ENCODE measurements at places on chromosomes 6 and 20. TPM values are rescaled to one million over a fixed set of nuclear protein-coding genes. Genes with fewer than 3 reads are reported as not detected.
A peak's percentile ranks its signal among the peaks of the same experiment; 100 is the strongest.

GRCh38 chr20:2922957-2923356, 49.7 kb downstream of the PTPRA start:
- H3K27me3 ChIP-seq, result no peaks in the 10 kb centered on the region
- H3K4me3 ChIP-seq, result no peak overlapping the region
- H3K36me3 ChIP-seq, result peaks cover 16% of the 10 kb centered on the region

Gene C6orf15
- not detected for total RNA-seq

Gene KCNG1
- total RNA-seq, result 5.7 TPM

GRCh38 chr20:3080939-3081388, 3.6 kb downstream of the AVP start:
- peaks cover 5% of the 10 kb centered on the region for H3K4me1 ChIP-seq
- H3K4me3 ChIP-seq, result no peak overlapping the region
- H3K27ac ChIP-seq, result no peak overlapping the region
- H3K27me3 ChIP-seq, result peaks cover 37% of the 10 kb centered on the region

DNA sequence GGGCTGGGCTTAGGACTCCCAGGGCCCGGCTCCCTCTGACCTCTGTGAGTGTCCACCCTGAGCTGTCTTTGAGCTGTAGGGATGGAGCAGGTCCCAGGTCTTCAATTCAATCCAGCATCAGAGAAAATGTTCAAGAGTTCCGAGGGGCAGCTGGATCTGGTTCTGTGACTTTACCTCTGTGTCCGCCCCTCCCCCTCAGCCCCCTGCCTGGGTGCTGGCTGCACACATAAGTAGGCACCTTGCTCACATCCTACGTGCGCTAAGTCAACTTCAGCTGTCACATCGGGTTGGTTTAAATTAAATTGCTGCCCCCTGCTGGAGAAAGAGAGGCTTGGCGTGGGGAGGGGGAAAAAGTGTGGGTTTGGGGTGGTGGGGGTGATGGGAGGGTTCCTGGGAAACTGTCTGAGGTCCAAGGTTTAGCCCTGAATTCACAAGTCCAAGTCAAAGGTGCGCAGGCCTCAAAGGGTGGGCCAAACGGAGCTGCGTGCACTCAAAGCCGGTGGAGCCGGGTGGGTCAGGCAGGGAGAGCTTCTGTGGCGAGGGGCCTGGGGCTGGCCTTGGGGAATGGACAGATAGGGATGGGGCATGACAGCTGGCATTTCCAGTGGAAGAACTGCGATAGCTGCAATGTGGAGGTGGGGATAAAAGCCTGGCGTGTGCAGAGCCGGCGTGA, 3.0 kb downstream of the WFDC5 start:
- no peaks in the 10 kb centered on the region for H3K36me3 ChIP-seq
- H3K4me1 ChIP-seq, result peaks cover 2% of the 10 kb centered on the region
- H3K27ac ChIP-seq, result no peak overlapping the region
- no peak overlapping the region for H3K4me3 ChIP-seq
- no peak for DNase-seq

DNA sequence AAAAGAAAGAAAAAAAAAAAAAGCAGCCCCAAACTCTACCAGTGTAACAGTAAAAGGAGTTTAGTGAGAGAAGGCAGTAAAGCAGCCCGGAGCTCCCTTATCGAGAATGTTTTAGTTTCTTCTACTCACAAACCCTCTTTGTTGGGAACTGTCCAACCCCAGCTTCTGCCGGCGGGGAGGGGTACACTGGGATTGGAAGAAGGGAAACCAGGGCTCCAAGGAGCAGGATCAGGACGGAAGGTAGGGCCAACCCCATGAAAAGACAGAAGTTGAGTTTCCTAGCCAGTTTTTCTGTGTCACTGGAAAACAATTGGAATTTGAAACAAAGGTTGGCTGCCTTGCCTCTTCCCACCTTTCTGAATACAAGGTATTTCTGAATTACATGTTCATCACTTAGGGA, 66.0 kb downstream of the KIZ start:
- no peak overlapping the region for H3K4me3 ChIP-seq
- H3K27ac ChIP-seq, result no peak overlapping the region
- no peaks in the 10 kb centered on the region for H3K27me3 ChIP-seq

Gene WFDC12
- total RNA-seq, result not detected

Gene TNNC2
- total RNA-seq, result not detected

DNA sequence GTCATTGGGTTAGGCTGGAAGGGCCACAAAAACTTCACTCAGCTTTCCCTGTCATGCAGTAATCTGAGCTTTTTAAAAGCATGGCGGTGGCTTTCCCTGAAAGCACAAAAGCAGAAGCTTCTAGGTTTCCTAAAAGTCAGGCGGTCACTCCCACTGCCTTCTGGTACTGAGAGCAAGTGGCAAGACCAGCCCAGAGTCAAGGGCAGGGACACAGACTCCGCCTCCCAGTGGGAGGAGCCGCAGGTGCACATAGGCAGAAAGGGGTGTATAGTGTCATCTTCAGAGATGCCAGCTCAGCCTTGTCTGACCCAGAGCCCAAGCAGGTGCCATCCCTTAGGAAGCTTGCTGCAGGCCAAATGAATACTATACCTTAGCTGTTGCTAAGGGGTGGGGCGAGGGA, 18.0 kb upstream of the PACSIN1 start:
- DNase-seq, result no peak
- no peaks in the 10 kb centered on the region for H3K36me3 ChIP-seq
- peaks cover 3% of the 10 kb centered on the region for H3K27me3 ChIP-seq
- no peaks in the 10 kb centered on the region for H3K4me1 ChIP-seq

- H3K27me3 ChIP-seq, result peaks cover 3% of the 10 kb centered on the region
- H3K4me1 ChIP-seq, result peaks cover 69% of the 10 kb centered on the region
- H3K36me3 ChIP-seq, result no peaks in the 10 kb centered on the region
- H3K27ac ChIP-seq, result peak overlapping the region; percentile 85
- H3K4me3 ChIP-seq, result 0 out of 2 replicates have a peak overlapping the region, but pooled peaks have one; percentile 15
Measured at GRCh38 chr6:35185971-35186370, 27.8 kb upstream of the SCUBE3 start.

DNA sequence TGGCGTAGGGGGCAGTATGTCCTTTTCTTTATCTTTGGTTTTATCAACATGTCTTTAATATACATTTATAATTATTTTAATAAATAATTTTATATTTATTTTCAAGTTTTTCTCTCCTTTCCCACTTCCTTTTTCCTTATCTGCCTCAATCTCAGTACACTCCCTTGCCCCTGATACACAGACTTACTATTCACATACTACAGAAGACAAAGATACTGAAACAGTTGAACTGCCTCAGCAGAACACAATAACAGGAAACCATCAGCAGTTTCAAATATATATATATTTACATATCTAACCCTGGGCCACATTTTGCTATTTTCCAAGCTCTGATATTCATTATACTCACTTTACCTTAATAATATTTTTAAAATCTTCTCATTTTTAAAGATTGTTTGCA, 19.8 kb downstream of the IBTK start:
- no peaks in the 10 kb centered on the region for H3K27me3 ChIP-seq
- H3K36me3 ChIP-seq, result peaks cover 9% of the 10 kb centered on the region
- peaks cover 11% of the 10 kb centered on the region for H3K4me1 ChIP-seq
- no peak overlapping the region for H3K27ac ChIP-seq
- H3K4me3 ChIP-seq, result no peak overlapping the region

- H3K27me3 ChIP-seq, result peaks cover 5% of the 10 kb centered on the region
- H3K27ac ChIP-seq, result no peak overlapping the region
Measured at GRCh38 chr6:167793421-167793820, 33.3 kb upstream of the AFDN start.

DNA sequence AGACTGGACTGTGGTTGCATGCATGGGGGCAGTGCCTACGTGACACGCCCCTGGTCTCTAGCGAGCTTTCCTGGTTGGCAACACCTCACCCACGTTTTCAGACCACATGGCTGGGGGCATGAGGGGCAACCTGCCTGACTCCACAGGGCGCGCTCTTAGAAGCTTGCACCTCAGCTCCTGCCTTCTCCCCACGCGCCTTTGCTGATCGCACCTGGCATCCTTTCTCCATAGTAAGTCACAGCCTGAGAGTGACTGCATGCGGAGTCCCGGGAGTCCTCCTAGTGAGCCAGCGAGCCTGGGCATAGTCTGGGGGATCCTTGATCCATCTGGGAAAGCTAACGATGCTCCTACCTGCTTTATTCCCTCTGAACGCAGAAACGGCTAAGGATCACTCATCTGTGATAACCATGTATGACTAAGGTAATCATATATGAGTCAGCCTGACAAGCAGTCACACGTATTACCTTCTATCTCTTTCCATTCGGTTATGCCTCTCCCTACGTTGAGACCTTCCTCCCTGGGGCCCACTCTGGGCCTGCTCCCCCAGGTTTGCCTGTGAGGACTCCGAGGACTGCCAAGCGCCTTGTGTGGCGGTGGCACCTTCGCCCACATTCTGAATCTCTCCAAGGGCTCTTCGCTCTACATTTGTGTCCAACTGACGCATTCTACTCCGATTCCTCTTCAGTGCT, 4.5 kb downstream of the TCFL5 start:
- DNase-seq, result no peak
- peaks cover 17% of the 10 kb centered on the region for H3K4me1 ChIP-seq
- H3K27me3 ChIP-seq, result peaks cover 2% of the 10 kb centered on the region

Gene STAU1
- total RNA-seq, result 91.8 TPM

Gene LAMA4
- 128 TPM for total RNA-seq

- no peaks in the 10 kb centered on the region for H3K36me3 ChIP-seq
- no peaks in the 10 kb centered on the region for H3K4me1 ChIP-seq
- no peaks in the 10 kb centered on the region for H3K27me3 ChIP-seq
- no peak overlapping the region for H3K4me3 ChIP-seq
- H3K27ac ChIP-seq, result no peak overlapping the region
Measured at GRCh38 chr6:38170666-38171355, 351.3 kb downstream of the ZFAND3 start.

GRCh38 chr6:47161176-47161687, 119.1 kb upstream of the ADGRF1 start:
- H3K4me3 ChIP-seq, result no peak overlapping the region
- H3K27ac ChIP-seq, result no peak overlapping the region
- DNase-seq, result peak; percentile 58
- H3K36me3 ChIP-seq, result no peaks in the 10 kb centered on the region

- no peak for DNase-seq
- no peak overlapping the region for H3K27ac ChIP-seq
- peaks cover 41% of the 10 kb centered on the region for H3K4me1 ChIP-seq
- H3K4me3 ChIP-seq, result no peak overlapping the region
- no peaks in the 10 kb centered on the region for H3K27me3 ChIP-seq
Measured at GRCh38 chr6:2848851-2849250, 7.2 kb upstream of the SERPINB1 start.

Gene MAFB
- not detected for total RNA-seq

DNA sequence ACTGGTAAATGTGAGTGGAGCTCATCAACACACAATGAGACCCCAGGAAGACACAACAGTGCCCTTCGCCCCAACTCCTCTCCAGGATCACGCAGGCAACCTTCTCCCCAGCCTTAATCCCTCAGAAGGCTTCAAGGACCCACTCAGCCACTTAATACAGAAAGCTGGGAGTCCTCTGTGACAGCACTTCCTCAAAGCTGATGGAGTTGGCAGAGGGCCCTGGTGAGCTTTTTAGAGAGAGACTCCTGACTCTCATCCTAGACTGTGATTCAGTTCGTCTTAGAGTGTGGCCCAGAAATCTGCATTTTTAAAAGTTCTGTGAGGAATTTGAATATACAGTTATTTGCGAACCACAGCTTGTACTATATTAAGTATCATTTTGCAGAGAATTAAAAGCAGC, 187.7 kb downstream of the UST start:
- H3K27ac ChIP-seq, result no peak overlapping the region
- no peak for DNase-seq
- no peaks in the 10 kb centered on the region for H3K36me3 ChIP-seq
- H3K27me3 ChIP-seq, result no peaks in the 10 kb centered on the region
- H3K4me1 ChIP-seq, result peaks cover 23% of the 10 kb centered on the region

Gene MDFI
- not detected for total RNA-seq

DNA sequence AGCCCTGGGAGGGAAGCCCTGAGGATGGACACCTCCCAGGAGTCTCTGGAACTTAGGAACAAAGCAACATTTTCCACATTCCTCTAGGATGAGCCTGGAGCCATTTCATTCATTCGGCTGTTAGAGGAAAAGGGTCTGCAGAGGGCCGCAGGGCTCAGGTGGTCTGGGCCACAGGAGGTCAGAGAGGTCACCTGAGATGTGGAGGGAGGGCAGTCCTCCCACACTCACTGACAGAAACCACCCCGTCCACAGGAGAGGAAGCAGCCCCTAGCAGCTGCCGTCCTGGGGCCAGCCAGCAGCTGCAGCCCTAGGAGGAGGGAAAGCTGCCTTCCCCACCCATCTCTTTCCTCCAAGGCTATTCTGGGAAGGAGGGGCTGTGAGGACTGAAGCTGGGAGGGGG, 207.0 kb downstream of the CDC5L start:
- H3K36me3 ChIP-seq, result no peaks in the 10 kb centered on the region
- H3K4me3 ChIP-seq, result no peak overlapping the region
- peaks cover 27% of the 10 kb centered on the region for H3K27me3 ChIP-seq
- no peak for DNase-seq

DNA sequence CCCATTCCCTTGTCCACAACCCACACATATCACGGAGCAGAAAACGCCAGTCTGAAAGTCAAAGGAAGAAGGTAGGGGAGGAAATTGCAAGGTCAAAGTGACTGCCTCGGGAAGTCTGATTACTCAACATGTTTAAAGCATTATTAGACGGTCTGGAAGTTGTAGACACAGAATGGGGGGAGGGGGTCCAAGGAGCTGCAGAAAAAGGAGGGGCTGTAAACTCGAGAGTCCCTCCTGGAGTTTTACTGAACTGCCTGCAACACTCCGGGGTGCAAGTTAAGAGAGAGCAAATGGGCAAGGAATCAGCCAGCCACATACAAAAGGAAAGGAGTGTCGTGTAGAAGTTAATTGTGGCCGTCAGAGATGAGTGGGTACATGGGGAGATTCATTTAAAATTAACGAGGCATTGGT, 417.7 kb upstream of the JARID2 start:
- no peaks in the 10 kb centered on the region for H3K4me1 ChIP-seq
- no peaks in the 10 kb centered on the region for H3K36me3 ChIP-seq
- no peak overlapping the region for H3K27ac ChIP-seq
- H3K27me3 ChIP-seq, result peaks cover 5% of the 10 kb centered on the region

All from HFFc6 (cell line).